Cardiac septum (tissue), 1 donor: ENCODE measurements at places on chromosomes 4 and X. TPM values are rescaled to one million over a fixed set of nuclear protein-coding genes. Genes with fewer than 3 reads are reported as not detected.

Gene PDLIM3
- total RNA-seq, result 265 TPM

Gene ZCCHC18
- total RNA-seq, result 3.7 TPM

Gene EMCN
- total RNA-seq, result 27.5 TPM

Gene DOCK11
- total RNA-seq, result 3.8 TPM

Gene NHS
- 2.6 TPM for total RNA-seq

Gene C4orf50
- total RNA-seq, result 0.03 TPM

Gene ZIC3
- not detected for total RNA-seq

Gene PAGE2B
- not detected for total RNA-seq

Gene CT45A5
- not detected for total RNA-seq

Gene CFP
- 1.0 TPM for total RNA-seq

Gene CLCN4
- total RNA-seq, result 23.4 TPM

Gene ADH1C
- 4.0 TPM for total RNA-seq

Gene N4BP2
- 5.2 TPM for total RNA-seq

Gene EXOC1
- total RNA-seq, result 26.6 TPM

Gene POU4F2
- total RNA-seq, result not detected
